ENCODE measurements at places on chromosomes 2 and 18. TPM values are rescaled to one million over a fixed set of nuclear protein-coding genes. Genes with fewer than 3 reads are reported as not detected.
A peak's percentile ranks its signal among the peaks of the same experiment; 100 is the strongest.

Gene TDRD15
- 0.19 TPM for total RNA-seq

Gene SEPTIN10
- 152 TPM for total RNA-seq

Gene ASB18
- total RNA-seq = 0.13 TPM

Gene IL37
- 7.2 TPM for total RNA-seq

Gene NOTO
- total RNA-seq = not detected

Gene CAPN10
- total RNA-seq = 31.3 TPM

Gene GALR1
- 0.16 TPM for total RNA-seq

Gene IL1RL1
- total RNA-seq = 1.1 TPM

Gene GNLY
- 1.6 TPM for total RNA-seq

- H3K4me3 ChIP-seq = no peak overlapping the region
- DNase-seq = no peak
- no peaks in the 10 kb centered on the region for H3K27me3 ChIP-seq
- no peaks in the 10 kb centered on the region for H3K4me1 ChIP-seq
- H3K36me3 ChIP-seq = no peaks in the 10 kb centered on the region
Measured at GRCh38 chr2:45156605-45157004, 147.4 kb upstream of the SIX2 start.

DNA sequence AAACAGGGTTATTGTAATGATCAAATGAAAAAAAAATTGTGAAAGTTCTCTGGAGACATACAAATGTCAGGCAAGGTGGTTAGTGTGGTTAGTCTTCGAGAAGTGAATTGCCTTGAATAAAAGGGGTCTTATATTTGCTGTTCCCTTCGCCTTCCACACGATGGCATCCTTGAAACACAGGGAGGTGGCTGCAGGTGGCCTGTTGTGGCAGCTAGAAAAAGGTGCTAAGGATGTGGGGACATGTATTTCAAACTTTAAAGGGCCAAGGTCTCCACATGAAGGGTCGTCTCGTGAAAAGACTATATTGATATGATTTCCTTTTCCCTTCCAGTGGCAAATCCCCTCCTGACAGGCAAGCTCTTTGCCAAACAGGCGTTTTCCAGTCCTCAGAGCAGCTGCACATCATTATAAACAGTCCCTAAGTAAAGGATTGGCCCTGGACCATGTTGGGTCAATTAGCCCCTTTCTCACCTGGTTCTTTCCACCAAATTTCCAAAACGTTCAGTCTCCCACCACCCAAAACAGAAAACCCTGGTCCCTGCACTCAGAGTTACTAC is 68.5 kb downstream of the COPS8 start:
- no peaks in the 10 kb centered on the region for H3K36me3 ChIP-seq
- H3K27me3 ChIP-seq = no peaks in the 10 kb centered on the region
- DNase-seq = no peak
- H3K4me1 ChIP-seq = peaks cover 19% of the 10 kb centered on the region
- H3K4me3 ChIP-seq = no peak overlapping the region

DNA sequence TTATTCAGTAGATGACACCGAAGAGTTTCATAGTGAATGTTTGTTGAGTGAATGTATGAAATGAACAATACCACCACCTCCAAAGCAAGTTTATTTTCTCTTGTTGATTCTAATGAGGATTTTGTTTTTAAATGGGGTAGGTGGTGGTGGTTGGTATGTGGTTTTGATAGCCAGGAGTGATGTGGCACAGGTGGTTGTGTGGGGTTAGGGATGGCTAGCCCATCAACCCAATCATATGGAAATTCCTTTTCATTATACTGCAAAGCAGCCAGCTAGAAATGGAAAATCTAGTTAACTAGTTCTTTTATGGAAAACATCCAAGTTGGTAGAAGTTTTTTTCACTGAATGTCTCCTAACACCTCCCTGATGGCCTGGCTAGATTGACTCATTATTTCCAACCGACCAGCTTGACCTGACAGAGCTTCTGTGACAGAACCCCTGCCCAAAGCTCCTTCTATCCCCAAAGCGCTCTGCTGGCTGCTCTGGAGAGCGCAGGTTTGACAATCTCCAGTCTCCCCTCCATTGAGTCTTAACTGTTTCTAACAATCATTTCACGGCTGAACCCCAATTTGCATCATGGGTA is 376.9 kb downstream of the MTX2 start:
- H3K36me3 ChIP-seq = no peaks in the 10 kb centered on the region
- no peak for DNase-seq
- no peak overlapping the region for H3K27ac ChIP-seq
- peaks cover 56% of the 10 kb centered on the region for H3K27me3 ChIP-seq
- no peaks in the 10 kb centered on the region for H3K4me1 ChIP-seq
- no peak overlapping the region for H3K4me3 ChIP-seq

DNA sequence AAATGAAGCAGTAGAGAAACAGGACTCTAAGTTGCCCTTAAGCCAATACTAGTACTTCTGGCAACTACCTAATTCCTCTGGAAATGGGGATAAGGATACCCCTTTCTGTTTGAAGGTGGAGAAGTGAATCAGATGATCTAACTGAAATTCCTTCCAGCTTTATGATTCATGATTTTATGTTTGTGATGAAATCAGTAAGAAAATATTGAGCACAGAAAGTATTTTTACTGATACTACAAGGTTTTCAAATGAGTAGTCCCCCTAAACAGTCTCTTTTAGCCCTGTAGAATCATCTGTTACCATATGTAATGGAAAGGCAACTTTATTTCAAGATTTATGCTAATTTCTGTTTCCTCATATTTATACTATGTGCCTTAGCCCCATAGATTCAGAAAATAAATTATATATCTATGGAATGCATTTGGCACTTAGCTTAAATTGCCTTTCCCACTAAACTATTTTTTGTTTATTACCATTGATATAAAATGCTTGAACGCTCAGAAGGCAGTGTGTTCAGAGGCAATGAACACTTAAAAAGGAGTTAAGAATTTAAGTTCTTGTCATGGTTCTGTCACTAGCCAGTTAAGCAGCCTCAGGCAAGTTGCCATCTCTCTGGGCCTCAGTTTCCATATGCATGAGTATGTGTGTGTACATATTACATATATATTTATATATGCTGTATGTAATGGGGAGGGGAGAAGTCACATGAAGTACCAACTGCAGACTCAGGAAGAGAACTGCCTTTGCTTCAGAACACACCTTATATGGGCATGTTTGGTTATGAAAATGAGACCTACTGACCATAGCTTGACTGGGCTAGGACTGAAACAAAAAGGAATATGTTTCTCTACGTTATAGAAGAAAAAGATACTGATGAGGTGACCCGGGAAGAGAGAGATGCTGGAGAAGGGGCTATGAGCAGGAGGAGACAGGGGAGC is 97.7 kb downstream of the CDC42EP3 start:
- H3K27ac ChIP-seq = no peak overlapping the region
- DNase-seq = no peak

- H3K4me3 ChIP-seq = no peak overlapping the region
- no peak overlapping the region for H3K27ac ChIP-seq
- no peak for DNase-seq
- peaks cover 9% of the 10 kb centered on the region for H3K4me1 ChIP-seq
- no peaks in the 10 kb centered on the region for H3K27me3 ChIP-seq
Measured at GRCh38 chr2:100902817-100903405, 83.0 kb downstream of the NPAS2 start.

DNA sequence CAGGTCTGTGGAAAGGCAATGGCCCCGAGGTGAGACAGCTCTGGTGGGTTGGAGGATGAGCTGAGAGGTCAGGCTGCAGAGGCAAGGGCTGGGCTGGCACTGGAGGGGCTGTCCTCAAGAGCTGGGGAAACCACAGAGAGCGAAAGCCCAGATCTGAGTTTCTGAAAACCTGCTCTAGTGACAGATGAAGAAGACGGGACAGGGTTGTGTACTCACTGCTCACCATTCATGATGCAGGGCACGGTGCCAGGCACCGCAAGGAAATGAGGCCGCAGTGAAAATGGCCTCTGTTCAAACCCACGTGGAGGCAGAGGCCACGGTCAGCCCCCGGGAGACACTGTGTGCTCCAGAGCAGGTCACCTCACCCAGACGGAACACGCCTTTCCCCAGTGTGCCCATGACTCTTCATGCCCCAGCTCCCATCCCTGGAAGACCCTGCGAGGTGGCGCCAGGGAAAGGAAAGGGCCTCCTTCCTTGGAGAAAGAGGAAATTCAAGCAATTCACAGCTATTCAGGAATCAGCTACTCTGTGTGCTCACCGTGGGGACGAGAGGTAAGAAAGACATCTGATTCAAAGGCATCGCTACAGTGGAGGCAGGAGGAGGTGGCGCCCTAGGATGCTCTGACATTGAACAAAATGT is 24.3 kb upstream of the ID2 start:
- no peak overlapping the region for H3K27ac ChIP-seq
- DNase-seq = no peak
- H3K4me3 ChIP-seq = no peak overlapping the region
- no peaks in the 10 kb centered on the region for H3K27me3 ChIP-seq

DNA sequence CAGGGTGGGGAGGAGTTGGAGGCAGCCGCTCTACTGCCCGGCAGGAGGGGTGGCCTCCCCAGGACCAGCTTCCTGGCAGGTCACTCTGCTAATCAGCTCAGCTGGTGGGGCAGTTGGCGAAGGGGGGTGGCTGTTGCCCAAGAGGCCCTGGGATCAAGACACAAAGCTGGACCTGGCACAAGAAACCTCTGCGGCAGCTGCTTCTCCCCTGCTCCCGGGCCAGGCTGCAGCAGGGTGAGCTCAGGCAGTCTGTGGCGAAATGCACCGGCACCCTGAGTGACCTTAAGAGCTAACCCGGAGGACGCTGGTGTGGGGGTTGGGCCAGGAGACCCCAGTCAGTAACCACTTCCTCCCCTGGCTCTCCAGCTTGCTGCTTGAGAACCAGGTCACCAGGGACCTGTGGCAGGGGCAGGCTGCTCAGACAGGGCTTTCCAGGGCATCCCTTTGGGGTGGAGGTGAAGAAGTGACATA is 31.1 kb downstream of the TOGARAM2 start:
- no peaks in the 10 kb centered on the region for H3K27me3 ChIP-seq
- peak overlapping the region; percentile 34 for H3K27ac ChIP-seq
- H3K4me1 ChIP-seq = peaks cover 50% of the 10 kb centered on the region
- no peak for DNase-seq
- H3K36me3 ChIP-seq = no peaks in the 10 kb centered on the region

GRCh38 chr2:120877409-120877808 is 141.7 kb downstream of the GLI2 start:
- H3K27ac ChIP-seq = no peak overlapping the region
- DNase-seq = no peak
- H3K4me3 ChIP-seq = no peak overlapping the region

GRCh38 chr18:22191923-22192322 is 22.5 kb downstream of the GATA6 start:
- no peak overlapping the region for H3K27ac ChIP-seq
- no peaks in the 10 kb centered on the region for H3K36me3 ChIP-seq
- H3K4me1 ChIP-seq = no peaks in the 10 kb centered on the region

DNA sequence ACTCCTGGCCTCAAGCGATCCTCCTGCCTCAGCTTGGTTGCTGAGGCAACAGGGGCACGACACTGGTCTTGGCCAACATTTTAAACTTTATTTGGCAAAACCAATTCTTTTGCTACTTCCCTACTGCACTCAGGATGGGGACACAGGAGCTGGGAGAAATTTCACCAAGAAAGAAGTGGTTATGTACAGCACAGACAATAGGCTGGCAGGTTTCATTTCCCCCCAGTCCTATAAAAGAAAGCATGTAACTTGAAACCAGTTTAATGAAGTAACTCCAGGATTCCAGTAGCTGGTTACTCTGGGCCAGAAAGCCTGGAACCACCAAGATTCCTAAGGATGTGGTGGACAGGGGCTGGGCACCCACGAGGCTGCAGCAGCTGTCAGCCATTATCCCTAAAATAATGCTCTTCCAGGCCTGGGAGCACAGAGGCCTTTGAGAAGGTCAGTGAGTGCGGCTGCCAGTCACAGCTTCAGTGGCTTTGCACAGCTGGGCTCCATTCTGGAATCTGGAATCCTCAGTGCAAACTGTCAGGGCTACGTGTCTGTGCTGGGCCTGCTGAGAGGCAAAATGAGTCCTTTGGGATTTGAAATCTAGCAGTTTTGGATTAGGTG is 142.3 kb upstream of the ITGA6 start:
- no peaks in the 10 kb centered on the region for H3K27me3 ChIP-seq
- H3K27ac ChIP-seq = peak overlapping the region; percentile 12
- no peak overlapping the region for H3K4me3 ChIP-seq
- DNase-seq = no peak

DNA sequence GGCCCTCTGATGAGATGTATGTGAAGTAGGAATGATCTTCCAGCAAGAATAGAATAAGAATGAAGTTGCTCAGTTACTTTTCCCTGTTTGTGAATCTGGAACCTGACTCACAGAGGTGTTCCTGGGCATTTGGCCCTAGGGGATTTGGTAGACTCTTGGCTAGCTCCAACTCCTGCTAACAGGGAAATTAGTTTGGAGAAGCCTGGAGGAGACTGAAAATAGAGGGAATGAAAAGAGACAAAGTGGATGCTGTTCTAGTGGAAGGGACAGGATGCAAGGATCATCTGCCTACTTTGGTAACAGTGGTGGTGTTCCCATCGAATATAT is 19.6 kb downstream of the TMEM17 start:
- H3K4me3 ChIP-seq = no peak overlapping the region
- no peak for DNase-seq
- peak overlapping the region; percentile 28 for H3K27ac ChIP-seq
- H3K4me1 ChIP-seq = peaks cover 35% of the 10 kb centered on the region
- no peaks in the 10 kb centered on the region for H3K36me3 ChIP-seq
- no peaks in the 10 kb centered on the region for H3K27me3 ChIP-seq

- H3K36me3 ChIP-seq = no peaks in the 10 kb centered on the region
- H3K4me3 ChIP-seq = no peak overlapping the region
- H3K27me3 ChIP-seq = no peaks in the 10 kb centered on the region
- DNase-seq = no peak
- peak overlapping the region; percentile 70 for H3K27ac ChIP-seq
Measured at GRCh38 chr2:149068996-149069888, 30.7 kb downstream of the LYPD6B start.

- H3K27ac ChIP-seq = no peak overlapping the region
- peak; percentile 53 for DNase-seq
- H3K4me1 ChIP-seq = no peaks in the 10 kb centered on the region
- no peaks in the 10 kb centered on the region for H3K27me3 ChIP-seq
- H3K4me3 ChIP-seq = no peak overlapping the region
Measured at GRCh38 chr2:230690439-230690838, 22.2 kb upstream of the CAB39 start.

DNA sequence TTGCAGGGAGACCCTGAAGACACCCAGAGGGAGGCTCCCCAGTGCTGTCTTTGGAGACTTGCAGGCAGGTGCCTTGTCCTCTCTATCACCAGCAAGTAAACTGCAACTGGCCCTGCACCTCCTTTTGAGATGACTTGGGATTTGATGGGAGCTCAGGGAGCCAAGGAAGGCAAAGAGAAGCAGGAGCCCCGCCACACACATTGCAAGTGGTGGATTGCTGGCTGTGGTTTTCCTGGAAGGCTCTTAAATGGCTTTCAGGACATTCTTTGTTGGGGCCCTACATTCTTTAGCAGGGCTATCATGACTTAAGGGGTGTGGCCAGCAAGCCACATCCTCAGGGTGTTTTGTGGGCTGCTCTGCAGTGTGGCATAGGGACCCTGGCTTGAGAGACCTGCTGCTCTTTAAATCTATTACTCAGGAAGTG is 39.9 kb upstream of the CDC42EP3 start:
- H3K4me3 ChIP-seq = no peak overlapping the region
- H3K36me3 ChIP-seq = no peaks in the 10 kb centered on the region
- H3K27ac ChIP-seq = no peak overlapping the region
- no peaks in the 10 kb centered on the region for H3K4me1 ChIP-seq

GRCh38 chr18:75200605-75201280 is 8.2 kb downstream of the PTGR3 start:
- no peak overlapping the region for H3K27ac ChIP-seq
- H3K4me1 ChIP-seq = peaks cover 74% of the 10 kb centered on the region
- no peaks in the 10 kb centered on the region for H3K27me3 ChIP-seq
- DNase-seq = no peak
- H3K4me3 ChIP-seq = no peak overlapping the region
